Lung microvascular endothelial cell (primary cell): ENCODE measurements at places on chromosomes 3 and 15. TPM values are rescaled to one million over a fixed set of nuclear protein-coding genes. Genes with fewer than 3 reads are reported as not detected.

The RTP1 gene
- total RNA-seq, result not detected in 2 replicates

The ROBO2 gene
- total RNA-seq, result not detected in 2 replicates

The NCK1 gene
- 45.5 and 108 TPM in 2 replicates for total RNA-seq

The ADAMTS9 gene
- total RNA-seq, result 20.6 and 21.1 TPM in 2 replicates

The GABRR3 gene
- total RNA-seq, result not detected in 2 replicates

The SEMA6D gene
- total RNA-seq, result 0.44 and 1.2 TPM in 2 replicates

The RNF168 gene
- total RNA-seq, result 14.8 and 18.5 TPM in 2 replicates

The AP2M1 gene
- total RNA-seq, result 442 and 454 TPM in 2 replicates

The SNAPC5 gene
- total RNA-seq, result 17.7 and 21.0 TPM in 2 replicates

The DLG1 gene
- total RNA-seq, result 66.0 and 80.2 TPM in 2 replicates

The SPINT1 gene
- total RNA-seq, result 0.40 and 0.65 TPM in 2 replicates

The PLA2G4F gene
- total RNA-seq, result not detected in 2 replicates

The GOLGA6D gene
- not detected in 2 replicates for total RNA-seq

The ALDH1A3 gene
- total RNA-seq, result 16.1 and 22.2 TPM in 2 replicates

The GRK7 gene
- total RNA-seq, result not detected in 2 replicates

The OXTR gene
- total RNA-seq, result 1.7 and 2.8 TPM in 2 replicates

The FMN1 gene
- under 0.01 TPM in 2 replicates for total RNA-seq

The ZDHHC23 gene
- total RNA-seq, result 7.2 and 20.6 TPM in 2 replicates

The HIGD2B gene
- total RNA-seq, result under 0.01 TPM in 1 of 2 replicates, not detected in the other

The GPX1 gene
- total RNA-seq, result 468 and 667 TPM in 2 replicates

The XYLB gene
- 1.3 and 1.8 TPM in 2 replicates for total RNA-seq

The CDC25A gene
- total RNA-seq, result 5.0 and 7.0 TPM in 2 replicates

The GOLGA8J gene
- total RNA-seq, result not detected in 2 replicates

The FBN1 gene
- total RNA-seq, result 69.0 and 97.0 TPM in 2 replicates

The IGF2BP2 gene
- 19.0 and 24.4 TPM in 2 replicates for total RNA-seq

The IL5RA gene
- not detected in 2 replicates for total RNA-seq

The BTD gene
- total RNA-seq, result 29.9 and 41.1 TPM in 2 replicates

The TM6SF1 gene
- total RNA-seq, result 30.9 and 51.6 TPM in 2 replicates

The DNAH12 gene
- under 0.01 TPM in 1 of 2 replicates, not detected in the other for total RNA-seq

The HTD2 gene
- total RNA-seq, result 4.4 and 5.6 TPM in 2 replicates

The CFAP20DC gene
- 0.40 and 0.65 TPM in 2 replicates for total RNA-seq

The CHAC1 gene
- 2.4 and 4.8 TPM in 2 replicates for total RNA-seq

The TNIK gene
- total RNA-seq, result 9.7 and 14.2 TPM in 2 replicates

The TMEM266 gene
- not detected in 2 replicates for total RNA-seq

The SNX22 gene
- under 0.01 and 0.20 TPM in 2 replicates for total RNA-seq

The PSTPIP1 gene
- under 0.01 and 0.40 TPM in 2 replicates for total RNA-seq

The CTXND1 gene
- not detected in 2 replicates for total RNA-seq

The MINAR1 gene
- total RNA-seq, result 0.44 and 0.60 TPM in 2 replicates

The CPNE9 gene
- total RNA-seq, result under 0.01 TPM in 1 of 2 replicates, not detected in the other

The CXCR6 gene
- total RNA-seq, result not detected in 2 replicates

The P2RY13 gene
- total RNA-seq, result not detected in 2 replicates

The SLC22A13 gene
- under 0.01 TPM in 2 replicates for total RNA-seq

The PAQR9 gene
- total RNA-seq, result not detected in 2 replicates

The NTRK3 gene
- total RNA-seq, result not detected in 2 replicates

The NRG4 gene
- total RNA-seq, result not detected in 2 replicates

The MASP1 gene
- total RNA-seq, result 0.40 and 1.7 TPM in 2 replicates

The LARP6 gene
- 7.1 and 11.8 TPM in 2 replicates for total RNA-seq

The CP gene
- total RNA-seq, result under 0.01 and 0.60 TPM in 2 replicates
